ENCODE measurements at places on chromosomes 3 and 15.

- DNase-seq = no peak
These were observed 17.1 kb upstream of the RFC4 start for GRCh38 chr3:186823386-186823785.

DNA sequence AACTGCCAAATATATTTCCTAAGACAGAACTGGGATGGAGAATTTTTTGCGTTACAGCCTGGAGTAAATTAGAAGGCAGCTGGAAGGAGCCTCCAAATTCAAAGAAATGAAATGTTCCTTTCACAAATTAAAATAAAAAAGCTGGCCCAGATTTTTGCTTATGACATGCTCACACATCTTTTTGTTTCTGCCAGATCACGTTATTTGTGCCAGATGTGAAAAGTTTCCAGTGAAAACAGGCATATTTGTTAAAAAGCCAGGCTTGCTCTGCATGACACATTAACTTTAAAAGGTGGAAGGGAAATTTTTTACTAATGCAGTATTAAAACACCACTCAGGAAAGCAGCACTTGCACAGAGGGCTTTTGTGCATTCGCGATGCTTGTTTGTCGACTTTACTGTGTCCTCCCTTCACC lies 23.3 kb upstream of the ACKR4 start:
- DNase-seq = no peak

GRCh38 chr15:27855137-27855536 lies 244.0 kb downstream of the OCA2 start:
- no peak for DNase-seq

DNA sequence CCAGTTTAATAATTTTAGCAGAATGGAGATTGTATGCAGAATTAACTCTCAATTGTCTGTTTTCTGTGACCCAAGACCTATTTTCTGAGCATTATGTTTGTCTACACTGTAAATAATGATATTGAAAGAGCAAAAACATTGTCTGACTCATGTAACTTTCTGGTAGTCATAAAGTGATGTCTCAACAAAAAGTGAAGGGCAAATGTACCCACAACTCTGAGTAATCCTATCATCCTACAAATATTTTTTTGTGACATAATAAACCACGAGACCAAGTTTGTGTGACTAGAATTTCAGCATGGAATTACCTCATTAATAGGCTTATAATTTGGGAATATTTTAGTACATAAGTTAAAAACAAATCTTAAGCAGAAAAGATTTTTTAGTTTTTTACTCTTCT lies 15.4 kb upstream of the ABHD10 start:
- no peak for DNase-seq

DNA sequence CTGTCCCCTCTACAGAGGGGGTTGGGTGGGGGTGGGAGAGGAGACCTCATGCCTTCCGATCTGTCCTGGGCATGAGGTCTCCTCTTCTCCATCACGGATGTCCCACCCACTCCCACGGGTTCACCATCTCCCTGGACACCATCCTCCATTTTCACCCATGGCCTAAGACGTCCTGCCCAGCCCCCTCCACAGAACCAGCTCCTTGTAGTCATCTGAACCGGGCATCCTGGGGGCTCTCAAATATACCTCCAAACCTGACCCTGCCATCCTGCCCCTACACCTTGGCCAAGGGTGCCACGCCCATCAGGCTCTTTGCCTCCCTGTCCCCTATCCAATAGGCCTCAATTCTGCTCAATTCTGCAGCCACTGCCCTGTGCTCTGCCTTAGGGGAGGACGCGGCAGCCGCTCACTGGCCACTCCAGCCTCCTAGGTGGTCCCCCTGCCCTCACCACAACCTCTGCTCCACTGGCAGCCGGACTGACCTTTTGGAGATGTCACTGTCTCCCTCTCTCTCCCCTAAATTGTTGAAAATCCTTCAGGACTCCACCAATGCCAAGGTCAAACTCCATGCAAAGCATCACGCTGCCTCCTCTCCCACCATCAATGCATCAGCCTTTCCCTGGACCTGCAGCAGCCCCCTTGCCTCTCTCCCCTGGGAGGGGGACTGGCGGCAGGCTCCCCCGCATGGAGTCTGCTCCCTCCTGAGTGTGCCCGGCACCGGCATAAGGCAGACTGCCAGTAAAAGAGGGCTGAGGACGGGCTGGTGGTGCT lies 9.4 kb upstream of the ANPEP start:
- no peak for DNase-seq

DNA sequence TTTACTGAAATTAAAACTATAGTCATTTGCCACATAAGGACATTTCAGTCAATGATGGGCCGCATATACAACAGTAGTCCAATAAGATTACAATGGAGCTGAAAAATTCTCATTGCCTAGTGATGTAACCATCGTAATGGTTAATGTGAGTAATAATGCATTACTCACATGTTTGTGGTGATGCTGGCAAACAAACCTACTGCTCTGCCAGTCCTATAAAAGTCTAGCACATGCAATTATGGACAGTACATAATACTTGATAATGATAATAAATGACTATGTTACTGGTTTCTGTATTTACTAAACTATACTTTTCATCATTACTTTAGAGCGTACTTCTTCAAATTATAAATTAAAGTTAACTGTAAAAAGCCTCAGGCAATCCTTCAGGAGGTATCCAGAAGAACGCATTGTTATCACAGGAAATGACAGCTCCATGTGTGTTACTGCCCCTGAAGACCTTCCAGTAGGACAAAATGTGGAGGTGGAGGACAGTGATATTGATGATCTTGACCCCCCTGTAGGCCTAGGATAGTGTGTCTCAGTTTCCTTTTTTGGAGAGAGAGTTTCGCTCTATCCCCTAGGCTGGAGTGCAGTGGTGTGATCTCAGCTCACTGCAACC lies 102.7 kb downstream of the ATP1B3 start:
- DNase-seq = no peak

Data from uterus (tissue), 4 donors.